ENCODE measurements at places on chromosomes 1 and 21.

GRCh38 chr1:204709960-204710912, 24.7 kb upstream of the LRRN2 start:
- no peak for DNase-seq

- no peak for DNase-seq
Observed at GRCh38 chr1:161954050-161954449, 69.6 kb downstream of the OLFML2B start.

- no peak for DNase-seq
Observed at GRCh38 chr1:153852170-153852569, 70.6 kb downstream of the GATAD2B start.

- DNase-seq = no peak
Observed at GRCh38 chr1:36626435-36626834, 143.7 kb upstream of the CSF3R start.

- no peak for DNase-seq
Observed at GRCh38 chr1:243882276-243882675, 32.2 kb upstream of the AKT3 start.

DNA sequence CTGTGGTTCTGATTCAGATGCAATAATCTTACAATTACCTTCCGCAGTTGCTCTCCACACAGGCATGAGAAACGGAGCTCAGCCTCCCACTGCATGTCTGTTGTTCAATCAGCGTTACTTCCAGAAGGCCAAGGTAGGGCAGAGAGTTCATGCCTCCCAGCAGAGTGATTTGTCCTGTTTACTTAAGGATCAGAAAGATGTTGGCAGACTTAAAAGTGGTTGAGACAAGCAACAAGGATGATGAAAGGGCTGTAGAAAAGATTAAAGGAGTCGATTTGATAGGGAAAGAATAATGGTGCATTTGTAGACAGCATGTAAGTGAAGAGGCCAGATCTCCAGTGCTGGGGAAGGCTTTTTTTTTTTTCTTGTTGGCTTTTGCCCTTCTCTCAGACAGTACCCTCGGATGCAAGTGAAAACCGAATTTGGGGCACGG, 26.6 kb downstream of the ARMH1 start:
- DNase-seq = no peak

- DNase-seq = no peak
Observed at GRCh38 chr1:169574336-169574735, 11.9 kb downstream of the F5 start.

- DNase-seq = no peak
Observed at GRCh38 chr1:202164271-202165037, 4.1 kb upstream of the PTPN7 start.

- DNase-seq = no peak
Observed at GRCh38 chr1:247347477-247348222, 16.0 kb upstream of the ZNF496 start.

DNA sequence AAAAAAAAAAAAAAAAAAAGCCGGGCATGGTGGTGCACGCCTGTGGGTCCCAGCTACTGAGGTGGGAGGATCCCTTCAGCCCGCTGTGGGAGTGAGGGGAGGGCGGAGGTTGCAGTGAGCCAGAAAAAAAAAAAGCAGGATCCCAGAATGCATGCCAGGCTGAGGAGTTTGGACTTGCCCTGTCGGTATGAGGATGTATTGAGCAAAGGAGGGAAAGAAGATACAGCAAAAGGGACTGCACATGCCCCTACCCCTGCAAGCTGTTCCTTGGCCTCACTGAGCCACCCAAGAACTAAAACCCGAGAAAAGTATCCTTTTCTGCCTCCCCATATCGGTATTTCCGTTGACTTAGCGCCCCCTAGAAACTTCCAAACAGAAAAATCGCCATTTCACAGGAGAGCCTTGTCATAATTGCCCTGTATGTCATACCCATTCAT, 1.3 kb upstream of the GPATCH4 start:
- no peak for DNase-seq

DNA sequence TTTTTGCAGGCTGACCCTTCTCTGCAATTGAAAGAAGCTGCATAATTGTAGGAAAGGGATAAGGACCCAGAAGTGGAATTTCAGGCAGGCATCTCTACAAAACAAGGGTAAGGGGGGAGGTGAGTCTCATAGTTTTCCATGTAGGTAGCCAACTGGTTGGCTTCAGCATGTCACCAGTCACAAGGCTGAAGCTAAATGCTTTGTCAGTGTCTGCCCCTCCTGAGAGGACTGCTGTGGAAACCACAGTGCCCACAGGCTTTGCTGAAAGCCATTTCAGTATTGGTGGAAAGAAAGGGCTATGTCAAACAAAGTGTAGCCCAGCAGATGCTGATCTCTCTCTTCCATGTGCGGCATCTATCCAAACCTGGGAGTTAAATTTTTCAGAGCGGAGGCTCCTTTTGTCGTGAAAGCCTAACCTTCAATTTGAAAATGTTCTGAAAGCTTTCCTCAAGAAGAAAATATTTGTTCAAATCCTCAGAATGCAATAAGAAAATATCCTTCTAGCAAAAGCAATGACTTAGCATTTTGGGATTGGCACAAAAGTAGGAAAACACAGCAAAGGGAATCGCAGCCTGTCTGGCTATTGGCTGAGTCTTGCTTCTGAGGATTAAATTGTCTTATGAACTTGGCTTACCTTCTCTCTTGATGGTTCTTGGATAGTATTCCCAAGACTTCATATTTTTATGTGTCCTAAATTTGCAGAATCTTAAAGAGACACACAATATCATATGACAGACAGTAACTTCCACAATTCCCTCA, 591.7 kb downstream of the PLPP3 start:
- DNase-seq = no peak

DNA sequence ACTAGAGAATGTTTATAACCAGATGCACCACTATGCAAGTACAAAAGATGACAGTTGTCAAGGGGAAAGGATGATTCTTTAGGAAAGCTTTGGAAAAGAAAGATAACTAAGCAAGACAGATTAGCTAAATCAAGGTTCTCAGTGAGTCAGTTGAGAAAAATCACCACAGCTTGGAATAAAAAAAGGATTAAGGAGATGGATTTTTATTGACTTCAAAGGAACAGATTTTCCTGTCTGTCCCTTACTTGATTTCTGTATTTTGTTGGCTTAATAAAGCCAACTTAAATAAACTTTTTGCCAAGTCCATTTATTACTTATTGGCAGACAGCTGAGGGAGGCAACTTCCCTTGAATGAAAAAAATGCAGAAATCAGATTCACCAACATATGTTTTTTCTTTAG, 93.9 kb downstream of the NR5A2 start:
- no peak for DNase-seq

DNA sequence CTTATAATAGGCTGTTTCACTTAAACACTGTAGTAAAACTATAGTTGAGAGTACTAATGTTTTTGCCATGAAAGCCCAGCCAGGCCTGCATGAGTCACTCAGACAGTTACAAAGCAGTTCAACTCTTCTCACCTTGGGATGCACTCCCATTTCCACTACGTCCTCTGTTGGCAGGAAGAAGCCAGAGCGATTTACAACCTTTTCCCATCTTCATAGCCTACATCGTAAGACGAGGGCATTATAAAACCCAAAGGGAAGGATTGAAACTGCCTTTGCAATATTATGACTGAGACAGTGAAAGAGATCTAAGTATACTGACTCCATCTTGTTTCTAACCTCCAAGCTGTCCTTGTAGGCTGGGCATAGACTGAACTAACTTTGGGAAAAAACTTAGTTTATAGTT, 71.8 kb upstream of the CSF1 start:
- no peak for DNase-seq

GRCh38 chr1:16178596-16179497, 23.0 kb upstream of the EPHA2 start:
- DNase-seq = no peak

DNA sequence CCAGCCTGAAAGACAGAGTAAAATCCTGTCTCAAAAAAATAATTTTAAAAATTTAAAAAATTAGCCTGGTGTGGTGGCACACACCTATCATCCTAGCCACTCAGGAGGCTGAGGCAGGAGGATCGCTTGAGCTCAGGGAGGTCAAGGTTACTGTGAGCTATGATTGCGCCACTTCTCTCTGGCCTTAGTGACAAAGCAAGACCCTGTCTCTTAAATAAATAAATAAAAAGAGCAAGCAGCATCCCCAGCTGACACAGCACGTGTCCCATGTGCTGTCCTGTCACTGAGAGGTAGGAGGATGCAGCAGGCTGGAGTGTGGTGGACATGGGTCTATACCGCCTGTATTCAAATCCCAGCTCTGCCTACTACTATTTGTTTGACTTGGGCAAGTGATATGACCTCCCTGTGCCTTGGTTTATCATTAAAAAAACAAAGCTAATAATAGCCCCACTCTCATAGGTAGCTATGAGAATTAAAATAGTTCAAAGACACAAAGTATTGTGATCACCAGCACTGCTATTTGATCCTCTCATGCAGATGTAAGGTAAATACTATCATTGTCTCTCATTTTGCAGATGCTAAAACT, 22.2 kb upstream of the ECE1 start:
- no peak for DNase-seq

- DNase-seq = no peak
Observed at GRCh38 chr1:96418969-96419368, 302.6 kb upstream of the PTBP2 start.

DNA sequence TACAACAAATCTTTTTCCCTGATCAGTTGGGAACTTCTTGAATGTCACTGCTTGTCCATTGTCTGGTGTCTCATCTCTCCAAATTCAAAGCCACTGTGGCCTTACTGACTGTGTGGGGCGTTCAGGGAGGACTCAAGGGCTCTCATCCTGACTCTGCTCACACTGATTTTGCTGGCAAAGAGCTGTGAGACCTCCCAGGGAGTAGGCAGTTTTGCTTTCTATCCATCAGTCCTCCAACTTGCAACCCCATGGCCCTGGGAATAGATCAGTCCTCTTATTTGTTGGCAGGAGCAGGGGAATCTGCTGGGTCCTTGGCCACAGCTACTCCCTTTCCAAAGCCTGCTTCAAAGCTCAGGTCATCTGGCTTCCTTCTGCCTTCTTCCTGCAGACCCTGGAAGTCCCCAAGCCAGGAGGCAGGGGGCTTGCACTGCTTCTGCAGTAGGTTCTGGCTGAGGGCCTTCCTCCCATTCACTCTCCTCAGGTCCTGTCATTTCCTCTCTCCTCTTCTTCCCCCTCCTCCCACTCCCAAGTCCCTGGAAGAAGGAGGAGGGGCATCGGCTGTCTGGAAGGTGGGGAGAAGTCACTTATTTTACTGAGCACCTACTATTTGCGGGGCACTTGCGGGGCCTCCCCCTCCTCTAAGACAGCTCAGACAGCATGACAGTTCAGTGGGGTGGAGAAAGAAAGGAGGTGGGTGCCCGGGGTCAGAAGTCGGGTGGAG, 876 bp upstream of the NAV1 start:
- no peak for DNase-seq

All from NCI-H1092 (cell line).